ENCODE measurements at places on chromosomes 13 and 19. TPM values are rescaled to one million over a fixed set of nuclear protein-coding genes. Genes with fewer than 3 reads are reported as not detected.

- DNase-seq = no peak
Measured at GRCh38 chr13:28493740-28494503, 1.0 kb downstream of the FLT1 start.

GRCh38 chr13:101751488-101751887, 299.0 kb downstream of the ITGBL1 start:
- peak; percentile 97 for DNase-seq

GRCh38 chr19:4456843-4457653, 546 bp downstream of the UBXN6 start:
- no peak for DNase-seq

- no peak for DNase-seq
Measured at GRCh38 chr19:4654437-4655361, 15.4 kb downstream of the TNFAIP8L1 start.

The KANK3 gene
- total RNA-seq = 1.0 TPM
